ENCODE measurements at places on chromosomes 7 and 10. TPM values are rescaled to one million over a fixed set of nuclear protein-coding genes. Genes with fewer than 3 reads are reported as not detected.

The CALY gene
- not detected for polyA plus RNA-seq

The TRAPPC14 gene
- polyA plus RNA-seq, result 14.5 TPM

The PRKAR1B gene
- 4.0 TPM for polyA plus RNA-seq

The POU6F2 gene
- polyA plus RNA-seq, result 0.64 TPM

The SPOCK2 gene
- 5.2 TPM for polyA plus RNA-seq

The GBX1 gene
- not detected for polyA plus RNA-seq

The UCN3 gene
- polyA plus RNA-seq, result not detected

The ASB13 gene
- polyA plus RNA-seq, result 11.9 TPM

The NAT16 gene
- polyA plus RNA-seq, result not detected

The AGR2 gene
- polyA plus RNA-seq, result 6.8 TPM

The ELN gene
- 49.6 TPM for polyA plus RNA-seq

The ZNF485 gene
- 1.8 TPM for polyA plus RNA-seq

The PSMC2 gene
- 96.7 TPM for polyA plus RNA-seq

The GRID2IP gene
- 0.37 TPM for polyA plus RNA-seq

The RTKN2 gene
- polyA plus RNA-seq, result 0.08 TPM

The SRRT gene
- 74.9 TPM for polyA plus RNA-seq

The HYAL4 gene
- polyA plus RNA-seq, result not detected

The EPHB6 gene
- polyA plus RNA-seq, result 21.4 TPM

The CAMK1D gene
- 2.2 TPM for polyA plus RNA-seq

The HMX3 gene
- 0.67 TPM for polyA plus RNA-seq

The SCIN gene
- 2.3 TPM for polyA plus RNA-seq

The FGL2 gene
- 14.4 TPM for polyA plus RNA-seq

The SLC26A4 gene
- 0.30 TPM for polyA plus RNA-seq
